SJSA1 (cell line): ENCODE measurements at places on chromosomes 6 and 20. TPM values are rescaled to one million over a fixed set of nuclear protein-coding genes. Genes with fewer than 3 reads are reported as not detected.

DNA sequence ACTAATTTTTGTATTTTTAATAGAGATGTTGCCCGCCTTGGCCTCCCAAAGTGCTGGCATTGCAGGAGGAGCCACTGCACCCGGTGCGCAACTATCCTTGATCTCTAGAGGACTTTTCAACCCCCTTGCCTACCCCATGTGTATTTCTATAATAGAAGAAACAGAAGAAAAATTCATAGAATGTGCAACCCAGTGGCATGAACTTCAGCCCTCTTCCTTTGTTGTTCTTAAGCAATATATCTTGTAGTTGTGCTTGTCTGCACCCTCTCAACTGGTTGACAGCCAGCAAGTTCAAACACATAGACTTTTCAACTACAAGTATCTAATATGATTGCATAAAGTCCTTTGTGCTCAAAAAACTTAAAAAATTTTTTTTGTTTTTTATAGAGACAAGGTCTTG lies 72.3 kb upstream of the NCOA3 start:
- H3K27me3 ChIP-seq, result no peaks in the 10 kb centered on the region
- H3K4me3 ChIP-seq, result no peak overlapping the region
- H3K36me3 ChIP-seq, result no peaks in the 10 kb centered on the region
- DNase-seq, result no peak
- H3K4me1 ChIP-seq, result peaks cover 5% of the 10 kb centered on the region

DNA sequence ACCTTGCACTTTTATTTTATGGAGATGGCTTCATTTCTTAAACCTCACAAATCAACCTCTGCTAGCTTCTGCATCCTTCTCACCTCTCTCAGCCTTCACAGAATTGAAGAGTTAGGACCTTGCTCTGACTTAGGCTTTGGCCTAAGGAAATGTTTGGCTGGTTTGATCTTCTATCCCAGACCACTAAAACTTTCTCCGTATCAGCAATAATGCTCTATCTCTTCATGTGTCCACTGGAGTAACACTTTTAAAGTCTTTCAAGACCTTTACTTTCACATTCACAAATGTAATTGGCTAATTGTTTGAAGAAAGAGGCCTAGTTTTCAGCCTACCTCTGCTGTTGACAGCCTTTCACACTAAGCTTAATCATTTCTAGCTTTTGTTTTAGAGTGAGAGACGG lies 212.9 kb downstream of the TTLL2 start:
- H3K36me3 ChIP-seq, result no peaks in the 10 kb centered on the region
- no peak overlapping the region for H3K4me3 ChIP-seq
- H3K4me1 ChIP-seq, result no peaks in the 10 kb centered on the region

GRCh38 chr6:5167501-5167900 lies 82.4 kb downstream of the PPP1R3G start:
- no peak overlapping the region for H3K27ac ChIP-seq
- H3K27me3 ChIP-seq, result no peaks in the 10 kb centered on the region
- DNase-seq, result no peak
- H3K4me3 ChIP-seq, result no peak overlapping the region
- H3K4me1 ChIP-seq, result peaks cover 8% of the 10 kb centered on the region

DNA sequence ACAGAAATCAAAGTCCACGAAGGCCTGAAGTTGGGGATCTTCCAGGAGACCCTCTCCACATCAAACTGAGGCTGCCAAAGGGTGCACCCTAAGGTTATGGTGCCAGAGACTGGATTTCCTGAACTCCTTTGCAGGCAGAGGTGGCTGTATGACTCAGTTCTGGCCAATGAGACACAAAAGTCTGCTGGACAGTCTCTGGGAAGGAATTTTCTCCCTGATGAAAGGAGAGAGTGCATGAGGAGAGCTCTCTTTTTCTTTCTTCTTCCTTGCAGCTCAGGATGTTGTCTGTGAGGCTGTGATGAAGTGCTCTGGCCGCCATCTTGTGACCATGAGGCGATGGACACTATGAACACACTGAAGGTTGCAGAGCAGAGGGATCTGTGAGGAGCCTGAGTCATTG lies 85.2 kb downstream of the MDGA1 start:
- H3K27me3 ChIP-seq, result no peaks in the 10 kb centered on the region; the same call in 1 of the 2 replicates
- no peak overlapping the region for H3K4me3 ChIP-seq
- no peak for DNase-seq

- DNase-seq, result no peak
- H3K27ac ChIP-seq, result no peak overlapping the region
- H3K4me3 ChIP-seq, result no peak overlapping the region
- peaks cover 5% of the 10 kb centered on the region for H3K4me1 ChIP-seq
Observed at GRCh38 chr6:145729887-145730286, 5.4 kb downstream of the EPM2A start.

DNA sequence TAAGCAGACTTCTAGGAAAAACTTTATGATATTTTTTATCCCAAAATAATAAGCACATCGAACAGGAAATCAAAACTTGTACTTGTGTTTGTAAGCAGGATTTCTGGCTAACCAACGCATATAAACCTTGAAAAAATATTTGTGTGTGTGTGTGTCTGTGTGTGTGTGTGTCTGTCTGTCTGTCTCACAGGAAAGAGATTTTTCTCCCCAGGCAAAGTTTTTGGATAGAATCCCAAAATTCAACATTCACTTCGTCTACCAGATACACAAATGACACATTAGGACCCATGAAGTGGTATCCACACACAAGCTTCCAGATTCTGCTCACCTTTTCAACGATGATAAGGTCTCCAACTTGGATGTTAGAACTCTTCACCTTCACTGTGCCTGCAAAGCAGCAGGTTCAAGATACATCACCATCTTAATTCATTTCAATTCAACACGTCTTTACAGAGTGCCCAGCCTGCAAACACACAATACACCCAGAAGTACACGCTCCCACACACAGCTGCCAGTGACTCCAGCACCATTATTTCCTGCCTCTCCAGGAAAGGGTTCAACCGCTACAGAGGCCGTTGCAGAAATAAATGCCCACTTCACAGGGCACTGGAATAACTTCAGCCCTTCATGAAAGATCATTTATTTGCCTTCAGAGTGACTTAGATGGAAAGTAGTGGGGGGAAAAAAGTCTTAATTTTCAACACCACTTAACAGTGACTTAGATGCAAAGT lies 70.9 kb downstream of the ATP9A start:
- DNase-seq, result no peak
- no peak overlapping the region for H3K4me3 ChIP-seq
- peaks cover 27% of the 10 kb centered on the region for H3K4me1 ChIP-seq
- H3K36me3 ChIP-seq, result no peaks in the 10 kb centered on the region
- peak overlapping the region; percentile 77; the same call in 1 of the 2 replicates for H3K27ac ChIP-seq
- H3K27me3 ChIP-seq, result no peaks in the 10 kb centered on the region

- no peaks in the 10 kb centered on the region for H3K36me3 ChIP-seq
- H3K27me3 ChIP-seq, result peaks cover 45% of the 10 kb centered on the region
- no peak overlapping the region for H3K4me3 ChIP-seq
- H3K4me1 ChIP-seq, result 0 out of 2 replicates have a peak, but pooled peaks cover 3% of the 10 kb centered on the region
- H3K27ac ChIP-seq, result no peak overlapping the region
Observed at GRCh38 chr20:3080939-3081388, 3.6 kb downstream of the AVP start.

GRCh38 chr20:49982072-49982345 lies 771 bp upstream of the SNAI1 start:
- DNase-seq, result no peak
- peaks cover 44% of the 10 kb centered on the region for H3K4me1 ChIP-seq
- H3K36me3 ChIP-seq, result peaks cover 41% of the 10 kb centered on the region
- H3K4me3 ChIP-seq, result no peak overlapping the region; the same call in 1 of the 2 replicates

DNA sequence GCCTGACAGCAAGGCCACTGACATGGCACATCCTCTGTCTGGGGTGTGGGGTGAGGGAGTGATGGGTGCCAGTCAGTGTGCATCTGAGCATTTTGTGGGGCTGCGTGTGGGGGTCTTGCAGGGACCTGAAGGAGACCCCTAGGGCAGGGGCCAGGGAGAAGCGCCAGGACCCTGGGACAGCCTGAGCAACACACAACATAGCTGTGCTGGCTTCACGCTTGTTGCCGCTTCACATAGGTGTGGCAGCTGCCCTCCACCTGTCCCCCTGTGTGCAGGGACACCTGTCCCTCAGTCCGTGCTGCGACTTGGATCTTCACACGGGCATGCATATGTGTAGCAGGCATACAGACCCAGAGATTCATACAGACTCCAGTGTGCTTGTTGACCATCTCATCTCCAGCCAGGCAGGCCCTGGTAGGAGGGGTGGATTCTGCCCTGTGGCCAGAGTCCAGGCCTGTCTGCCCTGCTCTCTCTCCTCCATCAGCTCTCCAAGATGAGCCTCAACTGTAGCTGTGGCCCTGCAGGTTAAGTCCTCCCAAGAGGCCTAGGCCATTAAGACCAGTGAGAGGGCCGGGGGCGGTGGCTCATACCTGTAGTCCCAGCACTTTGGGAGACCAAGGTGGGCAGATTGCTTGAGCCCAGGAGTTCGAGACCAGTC lies 3.2 kb upstream of the NPBWR2 start:
- no peak overlapping the region for H3K4me3 ChIP-seq
- no peak for DNase-seq
- H3K27ac ChIP-seq, result no peak overlapping the region
- peaks cover 45% of the 10 kb centered on the region for H3K27me3 ChIP-seq

DNA sequence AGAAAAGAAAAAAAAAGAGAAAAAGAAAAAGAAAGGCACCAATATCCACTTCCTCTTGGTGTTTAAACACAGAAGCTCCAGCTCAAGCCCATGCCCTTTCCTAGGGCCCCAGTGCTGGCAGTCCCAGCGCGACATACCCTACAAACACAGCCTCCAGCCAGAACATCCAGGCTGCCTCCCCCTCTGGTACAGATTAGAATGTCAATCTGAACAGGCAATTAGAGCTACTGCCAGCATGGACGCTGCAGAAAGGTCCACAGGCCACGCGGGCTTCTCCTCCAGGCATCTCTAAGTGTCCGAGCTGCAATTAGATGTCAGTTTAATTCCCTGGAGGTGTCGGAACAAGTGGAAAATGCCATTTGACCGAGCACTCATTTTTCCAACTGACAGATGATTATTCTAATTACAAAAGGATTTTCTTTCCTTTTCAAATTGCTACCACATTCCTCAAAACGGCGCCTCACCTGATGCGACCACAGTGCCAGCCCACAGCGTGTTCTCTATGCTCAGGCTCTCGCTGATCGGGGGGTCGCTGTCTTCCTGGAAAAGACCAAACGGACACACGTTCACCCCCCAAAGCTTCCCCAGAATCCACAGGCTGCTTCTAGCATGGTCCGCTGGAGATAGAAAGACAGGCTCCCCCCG lies 79.5 kb downstream of the ATP9A start:
- no peak for DNase-seq
- H3K27ac ChIP-seq, result no peak overlapping the region
- peaks cover 5% of the 10 kb centered on the region; the same call in 1 of the 2 replicates for H3K4me1 ChIP-seq
- H3K36me3 ChIP-seq, result no peaks in the 10 kb centered on the region
- H3K27me3 ChIP-seq, result no peaks in the 10 kb centered on the region

- no peak overlapping the region for H3K27ac ChIP-seq
- H3K4me1 ChIP-seq, result no peaks in the 10 kb centered on the region
- no peak overlapping the region for H3K4me3 ChIP-seq
- H3K36me3 ChIP-seq, result no peaks in the 10 kb centered on the region
- no peaks in the 10 kb centered on the region for H3K27me3 ChIP-seq
- DNase-seq, result no peak
Observed at GRCh38 chr6:14863902-14864850, 381.7 kb upstream of the JARID2 start.

DNA sequence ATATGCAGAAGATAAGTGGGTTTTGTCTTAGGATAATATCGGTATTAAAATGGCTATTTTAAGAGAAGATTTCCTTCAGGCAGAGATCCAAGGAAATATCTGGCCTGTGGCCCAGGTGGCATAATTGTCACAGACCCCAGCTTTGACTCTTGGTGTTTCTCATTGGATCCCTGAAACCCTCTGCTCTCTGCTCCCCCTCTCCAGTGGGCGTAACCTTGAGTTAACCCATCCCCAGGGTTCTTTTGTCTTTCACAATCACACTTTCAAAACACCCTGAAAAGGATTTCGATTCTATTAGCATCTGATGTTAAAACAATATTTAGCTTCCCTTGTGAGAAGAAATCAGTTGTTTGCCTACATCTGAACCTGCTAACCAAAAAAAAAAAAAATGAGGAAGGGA lies 7.2 kb downstream of the SSTR4 start:
- 0 out of 2 replicates have a peak, but pooled peaks cover 6% of the 10 kb centered on the region for H3K4me1 ChIP-seq
- H3K27me3 ChIP-seq, result peaks cover 16% of the 10 kb centered on the region
- no peak for DNase-seq
- no peak overlapping the region for H3K4me3 ChIP-seq

- no peak for DNase-seq
- H3K36me3 ChIP-seq, result peaks cover 4% of the 10 kb centered on the region; the same call in 1 of the 2 replicates
- H3K27ac ChIP-seq, result no peak overlapping the region
Observed at GRCh38 chr6:116102873-116103272, 2.2 kb downstream of the NT5DC1 start.

- H3K27me3 ChIP-seq, result no peaks in the 10 kb centered on the region
- no peak overlapping the region for H3K4me3 ChIP-seq
Observed at GRCh38 chr6:112752305-112752704, 405.2 kb downstream of the RFPL4B start.

GRCh38 chr6:33108307-33108706 lies 32.5 kb downstream of the HLA-DPB1 start:
- H3K27ac ChIP-seq, result no peak overlapping the region
- no peaks in the 10 kb centered on the region for H3K4me1 ChIP-seq
- peaks cover 8% of the 10 kb centered on the region for H3K27me3 ChIP-seq
- no peaks in the 10 kb centered on the region for H3K36me3 ChIP-seq

- H3K4me3 ChIP-seq, result no peak overlapping the region
- no peak overlapping the region for H3K27ac ChIP-seq
- H3K4me1 ChIP-seq, result peaks cover 13% of the 10 kb centered on the region; the same call in 1 of the 2 replicates
- H3K36me3 ChIP-seq, result no peaks in the 10 kb centered on the region
Observed at GRCh38 chr20:53073636-53074415, 101.7 kb downstream of the TSHZ2 start.

The CST5 gene
- not detected in 2 replicates for total RNA-seq

The CASS4 gene
- total RNA-seq, result not detected in 2 replicates

The PRL gene
- not detected in 2 replicates for total RNA-seq

The DOK5 gene
- total RNA-seq, result 0.63 and 4.0 TPM in 2 replicates

The PLCB4 gene
- total RNA-seq, result 4.0 and 9.3 TPM in 2 replicates
